ENCODE measurements at places on chromosomes 2 and 18. TPM values are rescaled to one million over a fixed set of nuclear protein-coding genes. Genes with fewer than 3 reads are reported as not detected.

The GAREM2 gene
- 0.13 TPM for total RNA-seq

The FBXO41 gene
- total RNA-seq: 0.25 TPM

The STARD6 gene
- 0.13 TPM for total RNA-seq

The RUFY4 gene
- total RNA-seq: not detected

The SP140 gene
- not detected for total RNA-seq

The INPP5D gene
- 29.4 TPM for total RNA-seq

The ASB1 gene
- 5.8 TPM for total RNA-seq

The MYOM1 gene
- total RNA-seq: 0.26 TPM

The CXCR1 gene
- total RNA-seq: not detected

The TCF23 gene
- not detected for total RNA-seq

The ACKR3 gene
- 20.7 TPM for total RNA-seq

The DLX2 gene
- total RNA-seq: not detected

The CHRNG gene
- total RNA-seq: not detected

The EFR3B gene
- total RNA-seq: 0.39 TPM

The REG3A gene
- total RNA-seq: not detected

The OSBPL1A gene
- total RNA-seq: 13.9 TPM

The DCC gene
- total RNA-seq: not detected

The SERPINB3 gene
- not detected for total RNA-seq

The CRYGC gene
- total RNA-seq: not detected

The CCDC74B gene
- total RNA-seq: 0.51 TPM

The CREG2 gene
- 0.39 TPM for total RNA-seq

The GPR35 gene
- total RNA-seq: 0.13 TPM

The PIEZO2 gene
- total RNA-seq: 343 TPM

The NTSR2 gene
- not detected for total RNA-seq

The FAM161A gene
- 0.76 TPM for total RNA-seq

The IL36B gene
- not detected for total RNA-seq

The TUBA4B gene
- not detected for total RNA-seq

The SCN2A gene
- total RNA-seq: under 0.01 TPM

The CTAGE1 gene
- not detected for total RNA-seq

The SIX3 gene
- total RNA-seq: not detected

The FLACC1 gene
- total RNA-seq: 0.13 TPM

The SKA1 gene
- total RNA-seq: 2.9 TPM

The IL1B gene
- not detected for total RNA-seq

The ABCG5 gene
- total RNA-seq: not detected

The MC4R gene
- not detected for total RNA-seq

The BCL11A gene
- 0.64 TPM for total RNA-seq

The FAM228A gene
- 0.13 TPM for total RNA-seq

The PLCL1 gene
- 0.76 TPM for total RNA-seq

The DNER gene
- total RNA-seq: under 0.01 TPM

The MC5R gene
- not detected for total RNA-seq

The TRIM43 gene
- total RNA-seq: not detected

The MOGAT1 gene
- total RNA-seq: not detected

The CLEC4F gene
- total RNA-seq: 0.13 TPM

The SLC19A3 gene
- under 0.01 TPM for total RNA-seq

The GPR75 gene
- total RNA-seq: 1.3 TPM

The NOSTRIN gene
- total RNA-seq: 2.5 TPM

The CCDC68 gene
- total RNA-seq: 0.26 TPM

The ZC3H6 gene
- 1.8 TPM for total RNA-seq

The RGPD4 gene
- total RNA-seq: not detected

The SPHKAP gene
- not detected for total RNA-seq

Measured in dermis microvascular lymphatic vessel endothelial cell (primary cell).